ENCODE measurements at places on chromosomes 1 and 21. TPM values are rescaled to one million over a fixed set of nuclear protein-coding genes. Genes with fewer than 3 reads are reported as not detected.

MLLT11 gene
- 6.9 TPM for total RNA-seq

LRRC7 gene
- total RNA-seq = not detected

LCE2C gene
- total RNA-seq = not detected

DVL1 gene
- 133 TPM for total RNA-seq

SAMD13 gene
- total RNA-seq = 0.25 TPM

CA14 gene
- 0.11 TPM for total RNA-seq

GNAT2 gene
- 0.33 TPM for total RNA-seq

LRRC38 gene
- 0.50 TPM for total RNA-seq

KCNA2 gene
- total RNA-seq = not detected

KCTD3 gene
- total RNA-seq = 78.0 TPM

NHLH1 gene
- total RNA-seq = not detected

CAPN8 gene
- total RNA-seq = under 0.01 TPM
